HL-60 (cell line): ENCODE measurements at places on chromosomes 3 and 15.
A peak's percentile ranks its signal among the peaks of the same experiment; 100 is the strongest.

DNA sequence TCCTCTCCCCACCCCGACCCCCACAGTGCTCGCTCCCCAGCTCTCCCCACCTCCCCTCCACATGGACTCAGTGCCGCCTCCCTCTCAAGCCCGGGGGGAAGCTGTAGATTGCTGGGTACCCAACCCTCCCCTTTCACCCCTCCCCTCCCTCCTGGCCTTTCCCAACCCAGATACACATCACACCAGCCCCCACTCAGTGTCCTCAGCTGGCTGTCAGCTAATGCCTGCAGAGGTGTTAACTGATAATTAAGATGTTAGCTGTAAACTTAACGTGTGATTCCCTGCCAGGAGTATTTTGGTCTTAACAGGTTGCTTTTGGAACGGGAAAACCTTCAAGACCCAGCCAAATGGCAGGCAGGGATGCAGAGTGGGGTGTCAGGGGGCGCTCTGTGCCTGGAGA, 39.4 kb upstream of the LINGO1 start:
- DNase-seq, result no peak

DNA sequence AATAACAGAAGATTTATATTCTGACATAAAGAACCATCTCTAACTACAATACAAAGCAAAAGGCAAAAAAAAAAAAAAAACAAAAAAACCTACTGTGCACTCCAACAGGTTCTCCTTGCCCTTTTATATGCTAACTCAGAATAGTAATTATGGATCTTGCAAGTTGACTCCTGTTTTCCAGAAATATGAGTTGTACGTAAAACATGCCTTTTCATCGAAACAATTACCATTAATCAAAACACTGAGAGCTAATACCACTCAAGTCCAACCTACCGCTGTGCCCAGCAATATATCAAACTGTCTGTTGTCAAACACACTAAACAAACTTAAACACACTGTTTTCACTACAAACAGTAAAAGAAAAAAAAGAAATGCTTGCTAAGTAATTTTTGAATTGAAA, 389.8 kb downstream of the TBC1D5 start:
- DNase-seq, result no peak

GRCh38 chr3:140384028-140384771, 293.7 kb upstream of the TRIM42 start:
- no peak for DNase-seq

- DNase-seq, result no peak
These were observed 63.2 kb upstream of the MNS1 start for GRCh38 chr15:56528136-56528535.

- DNase-seq, result no peak
These were observed 322.9 kb downstream of the ERC2 start for GRCh38 chr3:56145410-56145809.

DNA sequence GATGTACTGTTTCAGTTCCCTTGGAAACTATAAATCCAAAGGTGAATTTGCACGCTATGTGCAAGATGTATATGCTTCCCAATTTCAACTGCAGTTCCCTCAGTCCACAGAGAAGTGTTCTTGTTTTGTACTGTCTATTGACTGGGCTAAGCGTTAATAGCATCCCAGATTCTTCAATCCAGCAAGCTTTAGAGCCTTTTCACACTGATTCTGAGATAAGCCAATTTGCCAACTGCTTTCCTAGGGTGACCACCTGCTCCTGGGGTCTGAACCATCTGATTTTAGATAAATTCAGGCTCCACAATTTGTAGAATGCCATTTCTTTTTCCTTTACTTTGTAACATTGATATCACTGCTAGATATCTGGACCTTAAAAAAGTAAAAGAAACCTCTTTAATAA, 340.1 kb downstream of the PTPRG start:
- no peak for DNase-seq

GRCh38 chr3:58163234-58163633, 47.5 kb downstream of the DNASE1L3 start:
- no peak for DNase-seq

GRCh38 chr3:94028093-94028837, at the start of gene STX19:
STX19 (minus strand) TSS chr3:94028597; CDS start chr3:94015269, 13,328 bp downstream.
- DNase-seq, result no peak

GRCh38 chr15:68057758-68058157, 3.6 kb downstream of the PIAS1 start:
- DNase-seq, result no peak

- DNase-seq, result no peak
These were observed 62.5 kb upstream of the SKOR1 start for GRCh38 chr15:67762610-67763368.

DNA sequence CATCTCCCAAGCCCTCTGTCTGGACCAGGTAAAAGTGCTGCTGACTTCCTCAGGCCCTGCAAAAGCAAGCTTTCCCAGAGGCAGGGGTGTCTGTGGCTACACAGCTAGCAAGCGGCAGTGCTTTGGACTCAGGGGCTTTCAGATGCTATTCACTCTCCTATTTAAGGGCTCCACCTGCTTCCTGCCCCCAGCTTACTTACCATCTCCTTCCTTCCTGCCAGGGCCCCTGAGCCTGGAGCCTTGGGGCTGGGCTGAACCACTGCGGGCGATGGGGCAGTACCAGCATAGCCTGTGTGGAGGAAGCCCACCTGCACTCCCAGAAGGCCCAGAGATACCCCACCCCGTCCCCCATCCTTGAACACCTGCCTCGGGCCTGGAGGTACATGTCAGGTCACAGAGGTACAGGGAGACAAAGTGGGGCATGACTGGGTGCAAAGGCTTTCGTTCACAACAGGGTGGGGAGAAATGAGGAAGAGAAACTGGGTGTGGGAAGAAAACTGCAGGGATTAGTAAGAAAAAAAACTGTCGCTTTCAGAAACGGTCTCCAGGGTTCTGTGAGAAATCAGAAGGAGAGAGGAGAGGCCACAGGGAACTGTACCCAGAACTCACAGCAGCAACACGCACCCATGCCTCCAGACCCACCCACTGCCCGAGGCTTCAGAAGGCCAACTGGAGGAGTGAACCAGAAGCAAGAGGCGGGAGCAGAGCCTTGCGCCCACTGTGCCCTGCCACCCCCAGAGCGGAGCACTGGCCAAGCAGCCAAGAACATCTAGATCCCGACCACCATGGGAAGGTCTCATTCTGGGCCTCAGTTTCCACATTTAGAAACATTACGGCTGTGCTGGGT, 49.5 kb downstream of the CCDC12 start:
- peak; percentile 66 for DNase-seq

GRCh38 chr15:68924866-68925560, 5.3 kb upstream of the SPESP1 start:
- DNase-seq, result peak; percentile 73

DNA sequence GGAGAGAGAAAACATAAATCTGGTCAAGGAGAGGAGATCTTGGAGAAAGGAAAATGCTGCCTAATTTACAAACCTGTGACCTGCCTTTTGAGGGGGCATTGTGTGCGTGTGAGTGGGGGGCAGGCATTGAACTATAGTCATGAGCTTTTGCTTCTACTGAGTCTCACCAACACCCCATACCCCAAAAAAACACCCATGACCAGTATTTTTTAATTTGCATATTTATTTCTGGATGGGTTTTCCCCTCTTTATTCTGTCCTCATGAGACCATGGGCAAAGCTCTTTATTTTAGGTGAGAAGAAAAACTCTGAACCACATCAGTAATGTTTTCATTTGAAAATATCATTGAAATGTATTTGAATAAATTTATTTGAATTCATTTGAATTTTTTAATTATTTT, 20.6 kb downstream of the CD80 start:
- no peak for DNase-seq

- DNase-seq, result no peak
These were observed 45.7 kb upstream of the MYZAP start for GRCh38 chr15:57545995-57546394.

DNA sequence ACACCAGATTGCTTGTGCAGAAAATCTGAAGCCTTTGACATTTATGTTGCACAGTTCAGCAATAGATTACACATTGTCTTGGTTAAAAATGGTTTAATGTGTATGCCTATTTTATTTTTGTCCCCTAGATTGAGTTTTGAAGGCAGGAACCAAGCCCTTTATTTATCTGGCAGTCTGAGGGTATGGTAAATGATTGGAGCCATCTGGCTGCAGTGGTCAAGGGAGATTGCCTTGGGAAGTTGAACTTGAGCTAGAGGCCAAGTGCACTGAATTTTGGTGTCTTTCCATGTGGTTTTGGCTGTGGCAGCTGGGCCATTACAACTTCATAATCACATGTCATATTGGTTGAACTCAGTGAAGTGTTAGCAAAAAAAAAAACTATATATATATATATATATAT, 248.7 kb upstream of the C2CD4B start:
- DNase-seq, result no peak

- DNase-seq, result no peak
These were observed 349.4 kb downstream of the CLSTN2 start for GRCh38 chr3:140284372-140284771.

- DNase-seq, result no peak
These were observed 18.1 kb downstream of the ARL8B start for GRCh38 chr3:5140230-5140621.

DNA sequence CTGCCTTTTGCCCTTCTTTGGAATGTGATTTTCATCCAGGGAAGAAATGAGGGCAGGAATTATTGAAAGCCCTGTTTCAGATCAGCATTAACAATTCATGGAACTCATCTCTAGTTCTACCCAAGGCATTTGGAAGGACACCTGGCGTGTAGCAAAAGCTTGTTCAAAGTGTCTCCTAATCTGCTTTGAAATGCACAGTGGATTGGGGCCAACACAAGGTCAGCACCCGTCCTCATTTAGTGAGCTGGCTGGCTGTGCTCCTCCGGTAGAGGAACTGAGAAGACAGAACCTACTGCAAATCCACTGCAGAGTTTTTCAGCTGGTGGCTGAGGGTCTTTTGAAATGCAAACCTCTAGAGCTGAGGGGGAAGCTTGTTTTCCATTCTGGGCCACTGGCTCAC, 141.6 kb upstream of the STT3B start:
- no peak for DNase-seq

GRCh38 chr15:45802140-45802539, 167.3 kb downstream of the SQOR start:
- DNase-seq, result no peak

GRCh38 chr3:176219970-176220369, 977.3 kb downstream of the TBL1XR1 start:
- DNase-seq, result no peak

- DNase-seq, result no peak
These were observed 56.9 kb downstream of the CACNA1D start for GRCh38 chr3:53551324-53551723.

DNA sequence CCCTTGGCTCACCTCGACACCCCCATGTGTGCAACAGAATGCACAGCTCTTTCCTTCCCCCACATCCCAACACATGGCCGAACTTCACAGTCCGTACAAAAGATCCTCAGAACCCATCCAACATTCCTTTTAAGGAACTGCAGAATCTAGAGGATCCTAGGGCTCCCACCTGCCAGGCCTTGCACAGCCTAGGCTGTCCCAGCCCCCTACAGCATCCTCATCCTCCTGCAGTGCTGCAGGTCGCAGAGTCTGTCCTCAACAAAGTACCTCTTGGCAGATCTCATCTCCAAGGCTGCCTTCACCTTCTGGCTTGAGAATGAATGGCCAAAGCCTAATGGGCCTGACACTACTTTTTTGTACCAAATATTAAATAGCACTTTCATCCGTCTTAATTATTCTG, 19.8 kb downstream of the PRR23E start:
- no peak for DNase-seq

GRCh38 chr3:110069761-110070160, 732.4 kb upstream of the DPPA4 start:
- no peak for DNase-seq

DNA sequence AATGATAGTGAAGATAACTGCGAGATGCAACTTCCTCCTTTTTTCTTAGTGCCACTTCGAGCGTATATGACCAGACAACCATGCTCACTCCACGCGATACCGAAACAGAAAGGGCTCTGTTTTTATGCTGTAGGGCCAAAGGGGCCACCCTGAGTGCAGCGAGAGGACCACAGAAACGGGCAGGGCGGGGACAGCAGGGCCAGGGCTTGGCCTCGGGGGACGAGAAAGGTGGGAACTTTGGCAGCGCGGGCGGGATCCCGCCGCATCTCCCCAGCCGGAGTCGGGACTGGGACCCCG, 483 bp downstream of the VPS13C start:
- peak; percentile 75 for DNase-seq

DNA sequence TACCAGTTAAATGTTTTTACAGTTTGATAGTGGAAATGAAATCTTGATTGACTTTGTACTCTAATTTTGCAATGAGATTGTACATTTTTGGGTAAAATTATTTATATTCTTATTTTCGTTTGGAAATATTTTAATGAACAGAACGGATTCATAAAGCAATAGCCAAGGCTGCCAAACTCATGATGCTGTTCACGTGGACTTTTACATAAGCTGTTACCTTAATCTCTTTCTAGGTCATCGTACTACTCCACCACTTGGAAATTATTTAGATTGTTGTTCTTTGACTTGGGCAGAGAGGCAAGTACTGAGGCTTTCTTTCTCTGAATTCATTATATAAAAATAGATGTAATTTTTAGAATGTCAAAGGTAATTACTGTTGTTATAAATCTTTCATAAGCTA, 16.2 kb downstream of the SYNPR start:
- no peak for DNase-seq
